ENCODE measurements at places on chromosomes 7 and 10. TPM values are rescaled to one million over a fixed set of nuclear protein-coding genes. Genes with fewer than 3 reads are reported as not detected.

Gene RBM20
- 2.4 TPM for total RNA-seq

Gene PNLIPRP2
- total RNA-seq, result not detected

Gene UPK3B
- total RNA-seq, result 0.46 TPM

Gene AKR1B15
- 0.07 TPM for total RNA-seq

Gene CRHR2
- total RNA-seq, result not detected

Gene ARHGEF5
- total RNA-seq, result 2.0 TPM

Gene OSBPL3
- total RNA-seq, result 8.0 TPM

Gene PRLHR
- total RNA-seq, result not detected
